ENCODE measurements at places on chromosomes 12 and 14.

GRCh38 chr14:99136401-99136800 lies 135.6 kb downstream of the BCL11B start:
- no peak for DNase-seq

- DNase-seq = no peak
These were observed 92.8 kb upstream of the TMCC3 start for GRCh38 chr12:94743174-94743573.

DNA sequence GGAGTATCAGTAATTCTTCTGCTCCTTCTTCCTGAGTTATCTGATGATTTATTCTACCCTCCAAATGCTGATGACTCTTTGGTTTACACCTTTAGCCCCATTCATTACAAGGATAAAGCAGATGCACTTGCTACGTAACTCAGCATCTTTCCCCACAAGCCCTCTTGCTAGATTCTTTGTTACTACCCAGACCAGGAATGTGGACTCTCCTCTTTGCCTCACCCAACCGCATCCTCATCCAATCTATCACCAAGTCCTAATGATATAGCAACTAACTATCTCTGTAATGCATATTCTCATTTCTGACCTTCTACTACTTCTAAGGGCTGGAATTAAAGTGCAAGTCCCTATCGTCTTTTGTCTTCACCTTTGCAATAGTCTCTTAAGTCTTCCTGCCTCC lies 9.2 kb downstream of the KRT1 start:
- no peak for DNase-seq

- DNase-seq = no peak
These were observed 37.9 kb upstream of the PLEKHG6 start for GRCh38 chr12:6272300-6273204.

- DNase-seq = no peak
These were observed 13.9 kb upstream of the RPLP0 start for GRCh38 chr12:120214626-120215356.

GRCh38 chr14:102558556-102558955 lies 33.9 kb upstream of the RCOR1 start:
- DNase-seq = no peak

DNA sequence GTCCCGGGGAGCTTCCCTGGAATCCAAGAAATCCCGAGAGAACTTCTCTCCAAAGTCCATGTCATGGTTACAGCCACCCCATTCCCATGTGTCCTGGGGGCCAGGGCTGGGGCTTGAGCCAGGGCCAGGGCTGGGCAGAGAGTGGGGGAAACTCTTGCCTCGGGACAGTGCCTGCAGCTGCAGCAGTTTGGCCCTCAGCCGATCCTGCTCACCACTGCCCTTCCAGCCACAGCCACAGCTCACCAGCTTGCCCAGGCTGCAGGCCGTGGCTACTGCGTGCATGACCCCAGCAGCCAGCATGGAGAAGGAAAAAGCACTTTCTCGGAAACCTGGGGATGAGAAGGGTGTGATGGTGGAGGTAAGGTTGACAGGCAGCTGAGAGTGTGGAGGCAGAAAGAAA lies 3.5 kb downstream of the WNT10B start:
- DNase-seq = no peak

DNA sequence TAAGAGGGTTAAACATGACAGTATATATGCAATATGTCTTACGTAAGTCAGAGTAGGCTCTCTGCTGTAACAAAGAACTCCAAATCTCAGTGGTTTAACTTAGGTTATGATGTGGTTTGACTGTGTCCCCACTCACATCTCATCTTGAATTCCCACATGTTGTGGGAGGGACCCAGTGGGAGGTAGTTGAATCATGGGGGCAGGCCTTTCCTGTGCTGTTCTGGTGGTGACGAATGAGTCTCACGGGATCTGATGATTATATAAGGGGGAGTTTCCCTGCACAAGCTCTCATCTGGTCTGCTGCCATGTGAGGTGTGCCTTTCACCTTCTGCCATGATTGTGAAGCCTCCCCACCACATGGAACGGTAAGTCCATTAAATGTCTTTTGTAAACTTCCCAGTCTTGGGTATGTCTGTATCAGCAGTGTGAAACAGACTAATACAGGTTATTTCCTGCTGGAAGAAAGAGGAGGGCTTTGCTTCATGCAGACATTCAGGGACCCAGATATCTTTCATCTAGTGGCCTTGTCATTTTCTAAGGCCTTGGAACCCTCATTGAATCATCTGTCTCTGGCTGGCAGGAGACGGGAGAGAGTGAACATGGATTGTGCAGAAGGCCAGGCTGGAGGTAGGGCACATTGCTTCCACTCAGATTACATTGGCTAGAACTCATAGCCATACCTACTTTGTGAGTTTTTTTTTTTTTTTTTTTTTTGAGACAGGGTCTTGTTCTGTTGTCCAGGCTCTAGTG lies 96.1 kb downstream of the CRADD start:
- no peak for DNase-seq

Data from hippocampal formation (tissue), 2 donors.